ENCODE measurements at places on chromosomes 1 and 21.

- no peak for DNase-seq
These were observed 16.3 kb downstream of the OR2B11 start for GRCh38 chr1:247441606-247442005.

DNA sequence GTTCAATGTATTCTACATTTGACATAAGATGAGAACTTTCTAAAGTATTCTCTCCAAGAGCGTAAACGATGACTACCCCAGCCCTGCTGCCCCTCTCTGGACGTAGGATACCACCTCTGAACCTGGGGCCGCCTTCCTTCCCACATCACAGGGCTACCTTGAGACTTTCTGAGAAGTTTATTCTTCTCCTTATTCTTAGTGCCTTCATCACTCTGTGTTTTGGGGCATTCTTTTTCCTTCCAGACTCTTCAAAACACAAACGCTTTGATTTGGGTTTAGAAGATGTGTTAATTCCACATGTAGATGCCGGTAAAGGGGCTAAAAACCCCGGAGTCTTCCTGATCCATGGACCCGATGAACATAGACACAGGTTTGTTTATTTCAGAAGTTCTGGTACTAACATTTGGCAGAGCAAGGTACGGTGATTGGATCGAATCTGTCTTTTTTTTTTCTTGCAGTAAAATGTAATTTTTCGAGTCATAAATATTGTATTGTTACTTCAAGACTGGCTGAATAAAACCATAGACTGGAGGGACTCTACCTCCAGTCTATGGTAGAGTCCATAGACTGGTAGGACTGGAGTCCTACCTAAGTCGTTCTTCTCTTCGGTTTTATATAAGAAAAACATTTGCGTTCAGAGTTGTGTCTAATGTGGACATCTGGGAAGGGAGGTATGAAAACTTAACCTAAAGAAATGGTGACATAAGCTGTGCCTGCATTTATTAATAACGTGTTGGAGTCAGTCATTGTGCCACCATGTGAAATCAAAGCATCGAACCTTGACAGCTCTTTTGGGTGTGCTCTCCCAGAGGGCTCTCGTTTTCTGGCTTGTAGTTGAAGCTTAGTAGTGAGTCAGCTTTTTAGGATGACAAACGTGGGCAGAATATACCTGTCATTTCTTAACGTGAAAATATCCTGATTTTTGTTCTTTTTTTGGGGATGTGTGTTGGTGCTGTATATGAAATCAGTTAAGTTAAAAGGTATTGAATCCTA is 1.2 kb downstream of the MAN1A2 start:
- DNase-seq = no peak

- DNase-seq = no peak
These were observed 78.9 kb downstream of the CD247 start for GRCh38 chr1:167439301-167439988.

GRCh38 chr1:5685446-5686040 is 306.7 kb downstream of the NPHP4 start:
- DNase-seq = no peak

DNA sequence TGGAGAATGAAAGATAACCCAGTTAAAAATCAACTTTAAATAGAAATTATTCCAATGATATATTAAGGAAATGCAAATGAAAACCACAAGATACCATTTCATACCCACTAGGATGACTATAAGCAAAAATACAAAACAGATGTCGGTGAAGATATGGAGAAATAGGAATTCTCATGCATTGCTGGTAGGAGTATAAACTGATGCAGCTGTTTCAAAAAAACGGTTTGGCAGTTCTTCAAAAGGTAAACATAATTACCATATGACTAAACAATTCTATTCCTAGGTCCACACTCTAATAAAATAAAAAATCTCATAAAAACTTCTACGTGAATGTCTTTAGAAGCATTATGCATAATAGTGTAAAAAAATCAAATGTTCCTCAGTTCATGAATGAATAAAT is 763.3 kb upstream of the BRINP3 start:
- no peak for DNase-seq

- no peak for DNase-seq
These were observed 390.4 kb upstream of the PLXNA2 start for GRCh38 chr1:208634346-208635140.

DNA sequence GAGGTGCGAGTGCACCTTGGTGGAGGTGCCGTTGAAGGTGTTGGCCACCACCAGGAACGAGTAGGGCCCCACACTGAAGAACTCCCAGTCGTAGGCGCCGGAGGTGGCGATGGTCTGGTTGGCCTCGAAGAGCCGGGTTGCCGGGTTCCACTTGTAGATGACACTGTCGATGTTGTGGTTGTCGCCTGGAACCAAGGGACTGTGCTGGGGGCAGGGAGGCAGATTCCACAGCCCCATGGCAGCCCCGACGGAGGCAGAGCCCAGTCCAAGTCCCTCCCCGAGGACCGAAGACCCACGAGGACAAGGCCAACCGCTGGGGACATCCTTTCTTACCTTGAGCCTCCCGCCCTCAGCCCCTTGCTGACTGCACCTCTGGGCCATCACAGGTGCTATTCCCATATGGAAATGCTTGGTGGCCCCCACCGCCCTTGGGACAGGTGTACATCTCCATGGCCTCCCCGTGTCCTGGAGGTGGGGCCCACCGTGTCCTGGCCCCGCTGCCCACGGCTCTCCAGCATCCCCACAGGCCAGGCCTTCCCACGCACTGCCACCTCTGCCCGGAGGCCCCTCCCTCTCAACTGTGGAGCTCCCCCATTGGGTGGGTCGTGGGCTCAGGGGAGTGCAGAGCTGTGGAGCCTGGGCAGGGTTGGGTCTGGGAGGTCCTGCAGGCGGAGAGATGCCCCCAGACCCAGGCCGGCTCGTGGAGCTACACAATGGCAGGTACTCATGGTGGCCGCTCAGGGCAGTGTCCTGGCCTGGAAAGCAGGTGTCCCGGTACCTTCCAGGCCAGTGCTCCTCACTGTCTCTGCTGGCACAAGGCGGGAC is 17.9 kb downstream of the KRTAP10-1 start:
- DNase-seq = no peak

- no peak for DNase-seq
These were observed 15.6 kb upstream of the AIM2 start for GRCh38 chr1:159092036-159092760.

All from NCI-H460 (cell line).